Stimulated activated CD4-positive, alpha-beta T cell treated with anti-CD3 and anti-CD28 coated beads, Interleukin-15, amount 100 ng/mL, for 48 hours (primary cell): ENCODE measurements at places on chromosomes 3 and 15.

GRCh38 chr3:89246326-89246725, 138.9 kb downstream of the EPHA3 start:
- no peak for DNase-seq

DNA sequence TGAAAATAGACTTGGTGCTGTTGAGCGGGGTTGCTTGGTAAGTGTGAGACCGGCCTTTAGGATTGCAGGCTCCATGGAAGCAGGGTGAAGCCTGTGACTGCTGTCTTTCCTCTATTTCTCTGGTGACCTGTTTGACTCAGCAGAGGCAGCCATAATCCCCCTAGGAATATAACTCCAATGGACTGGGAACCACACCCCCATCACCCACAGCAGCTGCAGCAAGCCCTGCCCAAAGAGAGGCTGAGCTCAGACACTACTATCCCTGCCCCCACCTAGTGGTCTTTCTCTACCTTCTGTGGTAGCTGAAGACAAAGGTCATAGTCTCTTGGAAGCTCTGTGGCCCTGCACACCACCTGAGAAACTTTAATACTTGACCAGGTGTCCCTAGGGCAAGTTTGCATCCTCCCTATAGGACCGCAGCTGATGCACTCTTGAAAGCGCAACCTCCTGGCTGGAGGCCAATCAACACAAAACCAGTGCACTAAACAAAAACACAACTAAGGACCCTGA, 133.6 kb upstream of the MRPL3 start:
- no peak for DNase-seq

- no peak for DNase-seq
These were observed 256.3 kb upstream of the SEMA6D start for GRCh38 chr15:47460795-47461573.

- peak; percentile 5 for DNase-seq
These were observed 187.1 kb upstream of the DNAJC19 start for GRCh38 chr3:181176601-181177000.
